ENCODE measurements at places on chromosomes 7 and 10.

- DNase-seq: no peak
These were observed 100.5 kb downstream of the FGFR2 start for GRCh38 chr10:121497513-121498470.

- DNase-seq: no peak
These were observed 623 bp downstream of the HOXA4 start for GRCh38 chr7:27129729-27130539.

DNA sequence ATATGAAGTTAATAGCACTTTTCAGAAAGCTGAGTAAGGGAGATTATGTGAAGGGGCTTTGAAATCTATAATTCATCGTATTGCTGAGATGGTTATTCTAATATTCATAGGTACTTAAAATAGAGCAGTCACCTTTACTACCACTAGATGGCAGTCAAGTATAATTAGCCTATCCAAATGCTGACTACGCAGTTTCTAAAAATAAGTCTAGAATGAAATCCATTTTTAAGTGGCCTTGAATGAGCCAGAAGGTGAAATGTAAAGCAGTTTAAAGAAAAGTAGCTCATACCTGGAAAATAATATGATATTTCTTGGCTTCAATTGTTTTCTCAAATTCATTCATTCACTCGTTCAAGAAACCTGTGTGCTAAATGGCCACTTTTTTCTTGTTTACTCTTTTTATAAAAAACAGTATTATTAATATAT, 1277.1 kb downstream of the GATA3 start:
- DNase-seq: no peak

GRCh38 chr10:121947343-121948330, 19.8 kb upstream of the ATE1 start:
- DNase-seq: no peak

DNA sequence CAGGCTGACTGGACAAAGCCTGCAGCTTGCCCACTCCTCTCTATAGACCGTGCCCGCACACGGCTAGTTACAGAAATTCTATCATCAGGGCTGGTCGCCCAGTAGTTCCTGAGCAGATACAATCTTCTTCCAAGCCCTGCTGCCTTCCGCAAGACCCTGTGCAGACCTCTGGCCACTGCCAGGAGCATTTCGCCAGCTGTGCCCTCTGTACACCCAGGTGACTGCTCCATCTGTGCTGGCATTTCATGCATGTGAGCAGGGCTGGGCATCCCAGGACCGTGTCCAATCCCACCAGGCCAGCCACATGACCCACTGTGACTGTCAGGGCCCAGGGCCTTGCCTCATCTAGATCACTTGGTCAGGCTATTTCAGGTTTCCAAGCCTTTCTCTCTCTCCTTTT, 36.9 kb downstream of the HSPA12A start:
- DNase-seq: no peak
